Activated T-cell treated with anti-CD3 and anti-CD28 coated beads for 48 hours (primary cell): ENCODE measurements at places on chromosomes 6 and 20.

GRCh38 chr6:17820055-17820454 lies 113.3 kb upstream of the NUP153 start:
- DNase-seq = no peak

DNA sequence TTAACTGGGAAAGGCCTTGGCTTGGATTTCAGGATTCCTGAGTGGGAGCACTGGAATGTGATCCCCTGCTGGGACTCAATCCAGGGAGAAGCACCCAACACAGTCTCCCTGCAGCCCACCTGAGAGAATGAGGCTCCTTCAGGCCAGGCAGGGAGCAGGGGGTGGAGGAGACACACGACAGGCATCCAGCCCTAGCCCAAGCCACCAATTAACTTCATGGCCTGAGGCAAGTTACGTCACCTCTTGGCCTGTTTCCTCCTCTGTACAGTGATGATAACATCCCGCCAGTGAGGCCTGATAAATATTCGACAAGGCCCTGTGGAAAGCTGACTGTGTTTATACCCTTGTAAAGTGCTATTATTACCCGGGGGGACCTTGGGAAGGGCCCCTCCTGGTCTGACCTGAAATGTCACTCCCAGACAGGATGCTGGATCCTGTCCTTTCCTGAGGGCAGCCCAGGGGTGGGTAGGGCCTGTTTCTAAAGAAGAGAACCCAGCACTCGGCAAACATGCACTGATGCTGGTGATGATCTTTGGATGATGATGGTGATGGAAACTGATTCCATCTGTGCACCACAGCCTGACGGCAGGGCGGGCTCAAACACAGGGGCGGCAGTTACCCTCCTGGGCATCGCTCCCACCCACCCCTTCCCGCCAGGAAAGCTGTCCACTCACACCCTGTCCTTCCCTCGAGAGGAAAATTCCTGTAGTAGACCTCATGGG lies 12.4 kb downstream of the FRS3 start:
- no peak for DNase-seq

DNA sequence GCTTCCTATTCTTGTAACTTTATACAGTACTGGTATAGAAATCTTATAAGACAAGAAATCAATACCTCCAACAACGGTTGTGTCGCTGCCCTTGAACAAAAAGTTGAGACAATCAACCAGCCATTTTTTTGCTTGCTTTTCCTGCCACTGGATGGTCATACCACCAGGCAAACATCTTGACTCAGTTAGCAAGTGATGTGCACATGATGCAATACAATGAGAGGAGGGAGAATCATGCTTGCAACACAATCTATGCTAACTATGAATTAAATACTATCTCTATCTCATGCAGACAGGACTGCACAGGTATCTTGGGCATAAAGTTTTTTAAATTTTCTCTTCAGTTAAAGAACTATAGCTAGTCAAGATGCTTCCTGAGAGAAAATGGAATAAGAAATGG lies 877.7 kb upstream of the CITED2 start:
- no peak for DNase-seq

- DNase-seq = no peak
These were observed 304.1 kb downstream of the LAMA2 start for GRCh38 chr6:129186988-129187387.

- DNase-seq = no peak
These were observed 18.8 kb downstream of the MAP3K4 start for GRCh38 chr6:161010418-161010817.

DNA sequence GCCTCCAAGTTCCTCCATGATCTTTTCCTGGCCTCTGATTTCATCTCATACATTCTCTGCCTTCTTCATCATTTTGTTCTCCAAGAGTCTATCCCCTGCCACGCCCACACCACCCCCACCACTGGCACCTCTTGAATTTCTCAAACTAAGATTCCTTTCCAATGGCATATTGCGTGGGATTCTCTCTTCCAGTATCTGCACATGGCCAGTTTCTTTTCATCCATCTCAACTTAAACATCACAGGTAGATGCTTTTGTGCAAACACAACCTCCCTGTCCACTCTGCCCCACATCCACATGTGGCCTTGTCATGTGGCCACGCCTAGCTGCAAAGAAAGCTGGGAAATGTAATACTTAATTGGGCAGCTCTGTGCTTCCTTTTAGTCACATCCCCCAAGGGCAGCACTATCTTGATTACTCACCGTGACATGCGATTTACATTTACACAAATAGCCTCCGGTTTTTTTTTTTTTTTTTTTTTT lies 33.4 kb upstream of the ZMYND8 start:
- DNase-seq = no peak

DNA sequence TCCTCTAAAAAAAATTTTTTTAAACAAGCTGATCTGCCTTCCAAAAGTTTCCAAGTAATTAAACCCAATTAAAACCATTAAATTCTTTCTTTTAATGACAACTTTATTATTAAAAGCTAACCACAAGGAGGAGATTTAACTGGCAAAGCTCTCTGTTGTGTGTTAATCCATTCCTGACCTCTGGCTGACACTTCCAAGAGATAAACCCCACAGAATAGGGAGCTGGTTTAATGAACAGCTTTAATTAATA lies 230.8 kb downstream of the EYA2 start:
- DNase-seq = no peak

DNA sequence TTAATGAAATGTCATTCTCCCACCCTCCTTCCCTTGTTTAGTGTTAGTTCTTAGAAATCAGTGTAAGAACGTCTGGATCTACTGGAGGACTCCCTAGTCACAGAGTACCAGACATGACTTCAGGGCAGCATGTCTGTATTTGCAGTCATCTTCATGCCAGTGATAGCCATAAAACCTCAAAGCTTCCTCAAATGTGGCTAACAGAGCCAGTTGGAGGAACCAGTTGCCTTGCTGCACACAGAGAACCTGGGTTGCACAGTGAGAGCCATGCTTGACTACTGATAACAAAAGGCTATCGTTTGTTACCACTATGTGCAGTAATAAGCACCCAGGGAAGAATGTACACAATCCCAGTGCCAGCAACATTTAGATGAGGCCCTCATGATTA lies 20.1 kb downstream of the NT5E start:
- DNase-seq = no peak

GRCh38 chr6:135474362-135474761 lies 23.2 kb downstream of the AHI1 start:
- DNase-seq = no peak

DNA sequence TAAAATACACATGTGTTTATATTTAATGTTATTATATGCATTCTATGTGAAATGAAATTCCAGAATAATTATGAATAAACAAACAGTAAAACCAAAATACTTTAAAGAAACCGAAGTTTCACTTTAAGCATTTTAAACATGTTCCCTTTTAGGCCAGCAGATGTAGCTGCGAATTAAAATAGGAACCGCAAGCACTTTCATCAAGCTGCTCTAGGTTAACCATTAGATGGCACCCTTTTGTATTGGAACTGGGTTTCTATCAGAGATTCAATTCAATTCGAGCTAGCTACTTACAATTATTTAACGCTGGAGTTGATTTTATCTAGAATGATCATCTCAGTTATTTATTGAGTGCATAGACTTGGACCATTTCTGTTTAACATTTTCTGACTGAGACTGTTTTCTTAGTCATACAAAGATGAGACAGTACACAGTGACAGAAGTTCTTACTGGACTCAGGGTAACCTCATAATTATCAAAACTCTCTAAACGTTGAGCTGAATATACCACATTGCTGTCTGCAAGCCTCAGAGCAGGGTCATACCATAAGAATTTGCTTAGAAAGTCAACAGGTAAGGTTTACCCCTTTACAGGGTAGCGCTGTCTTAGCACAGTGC lies 8.5 kb downstream of the TMEM242 start:
- no peak for DNase-seq

DNA sequence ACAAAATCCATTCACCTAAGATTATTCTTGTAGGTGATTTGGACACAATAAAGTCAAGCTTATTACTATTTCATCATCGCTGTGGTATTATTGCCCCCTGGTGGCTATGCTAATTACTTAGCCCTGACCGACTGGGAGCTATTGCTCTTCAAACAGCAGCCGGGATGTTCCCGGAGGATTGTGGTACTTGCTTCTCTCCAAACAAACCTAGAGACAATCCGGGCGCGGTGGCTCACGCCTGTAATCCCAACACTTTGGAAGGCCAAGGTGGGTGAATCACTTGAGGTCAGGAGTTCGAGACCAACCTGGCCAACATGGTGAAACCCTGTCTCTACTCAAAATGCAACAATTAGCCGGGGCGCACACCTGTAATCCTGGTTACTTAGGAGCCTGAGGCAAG lies 15.4 kb upstream of the STMND1 start:
- peak; percentile 3 for DNase-seq

DNA sequence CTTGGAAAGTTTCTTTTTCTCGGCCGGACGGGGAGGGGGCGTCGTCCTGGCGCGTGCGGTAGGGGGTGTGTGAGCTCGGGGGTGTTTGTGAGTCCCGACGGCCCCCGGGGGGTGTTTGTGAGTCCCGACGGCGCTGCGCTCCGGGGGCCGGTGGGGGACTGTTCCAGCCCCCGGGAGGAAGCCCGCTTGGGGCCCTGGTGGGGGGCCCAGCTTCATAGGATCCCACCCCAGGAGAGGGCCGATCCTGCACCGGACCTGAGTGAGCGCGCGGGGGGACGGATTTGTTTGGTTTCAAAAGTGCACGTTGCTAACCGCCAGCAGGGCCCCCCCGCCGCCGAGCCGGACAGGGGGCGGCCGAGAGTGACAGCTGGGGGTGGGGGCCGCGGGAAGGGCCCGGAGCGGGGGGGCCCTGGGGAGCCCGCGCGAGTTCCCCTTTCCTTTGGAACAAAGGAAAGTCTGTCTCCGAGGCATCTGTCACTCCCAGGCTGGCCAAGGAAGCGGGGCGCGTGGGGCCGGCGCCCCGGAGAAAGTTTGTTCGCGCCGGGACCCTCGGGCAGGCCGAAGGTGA lies 485 bp downstream of the TGIF2 start:
- no peak for DNase-seq

DNA sequence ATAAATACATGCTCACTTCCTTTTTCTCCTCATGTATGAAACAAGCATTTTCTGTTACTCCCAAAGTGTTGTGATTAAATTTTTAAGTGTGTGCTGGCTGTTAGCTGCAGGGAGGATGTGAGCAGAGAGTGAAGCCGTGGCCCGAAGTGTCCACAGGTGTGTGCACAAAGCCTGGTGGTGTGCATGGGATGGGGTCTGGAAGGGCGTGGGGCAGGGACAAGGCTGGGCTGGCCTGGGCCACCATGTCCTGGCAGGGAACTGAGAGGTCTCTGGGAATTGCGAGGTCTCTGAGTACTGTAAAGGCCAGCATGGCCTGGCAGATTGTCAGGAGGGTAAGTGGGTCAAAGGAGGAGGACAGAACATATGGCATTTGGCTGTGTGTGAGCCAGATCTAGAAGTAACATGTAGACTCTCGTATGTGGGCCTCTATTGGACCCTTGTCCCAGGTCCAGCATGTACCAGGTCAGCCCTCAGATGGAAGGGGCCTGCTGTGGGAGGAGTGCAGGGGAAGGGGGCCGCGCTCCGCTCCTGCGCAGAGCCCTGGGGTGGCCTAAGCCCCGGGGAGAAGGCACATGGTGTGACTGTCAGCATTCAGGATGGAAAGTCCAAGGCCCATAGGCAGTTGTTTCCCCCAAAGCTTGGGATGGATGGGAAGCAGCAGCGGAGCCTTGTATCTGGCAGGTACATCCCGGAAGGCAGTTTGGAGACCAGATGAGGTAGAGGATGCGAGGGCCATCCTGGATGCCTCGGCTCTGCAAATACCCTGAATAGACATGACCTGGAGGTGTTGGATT lies 45.1 kb upstream of the PHACTR3 start:
- DNase-seq = no peak

- no peak for DNase-seq
These were observed 19.9 kb downstream of the TGM2 start for GRCh38 chr20:38144974-38145728.

- DNase-seq = no peak
These were observed 133.0 kb downstream of the CD83 start for GRCh38 chr6:14250573-14250972.

DNA sequence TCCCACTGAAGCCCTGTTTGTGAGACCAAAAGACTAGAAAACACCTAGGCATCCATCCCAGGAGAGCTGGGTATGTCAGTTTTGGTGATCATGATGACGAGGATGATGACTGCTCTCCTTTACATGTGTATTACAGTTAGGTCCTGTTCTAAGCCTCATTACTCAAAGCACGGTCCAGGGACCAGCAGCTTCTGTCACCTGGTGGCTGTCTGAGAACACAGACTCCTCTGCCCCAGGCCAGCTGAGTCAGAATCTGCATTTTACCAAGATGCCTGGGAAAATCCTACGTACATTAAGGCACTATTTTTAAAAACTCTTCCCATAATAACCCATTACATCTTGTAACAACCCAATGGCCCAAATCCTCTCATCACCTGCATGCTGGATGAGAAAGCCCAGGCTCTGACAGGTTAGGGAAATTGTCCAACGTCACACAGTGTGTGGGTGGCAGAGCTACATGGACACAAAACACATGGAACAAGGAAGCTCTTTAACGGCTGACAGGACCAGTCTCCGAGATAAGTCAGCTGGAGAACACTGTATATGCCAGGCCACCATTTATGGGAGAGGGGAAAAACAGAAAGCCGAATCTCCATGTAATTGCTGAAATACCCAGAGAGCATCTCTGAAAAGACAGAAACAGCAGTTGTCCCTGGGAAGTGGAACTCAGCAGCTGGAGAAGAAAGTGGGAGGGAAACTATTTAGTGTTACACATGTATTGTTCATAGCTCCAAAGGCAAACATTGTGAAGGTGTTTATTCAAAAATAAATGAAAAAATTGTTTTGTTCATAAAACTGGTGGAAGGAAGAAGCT lies 65.4 kb downstream of the BMP7 start:
- no peak for DNase-seq

DNA sequence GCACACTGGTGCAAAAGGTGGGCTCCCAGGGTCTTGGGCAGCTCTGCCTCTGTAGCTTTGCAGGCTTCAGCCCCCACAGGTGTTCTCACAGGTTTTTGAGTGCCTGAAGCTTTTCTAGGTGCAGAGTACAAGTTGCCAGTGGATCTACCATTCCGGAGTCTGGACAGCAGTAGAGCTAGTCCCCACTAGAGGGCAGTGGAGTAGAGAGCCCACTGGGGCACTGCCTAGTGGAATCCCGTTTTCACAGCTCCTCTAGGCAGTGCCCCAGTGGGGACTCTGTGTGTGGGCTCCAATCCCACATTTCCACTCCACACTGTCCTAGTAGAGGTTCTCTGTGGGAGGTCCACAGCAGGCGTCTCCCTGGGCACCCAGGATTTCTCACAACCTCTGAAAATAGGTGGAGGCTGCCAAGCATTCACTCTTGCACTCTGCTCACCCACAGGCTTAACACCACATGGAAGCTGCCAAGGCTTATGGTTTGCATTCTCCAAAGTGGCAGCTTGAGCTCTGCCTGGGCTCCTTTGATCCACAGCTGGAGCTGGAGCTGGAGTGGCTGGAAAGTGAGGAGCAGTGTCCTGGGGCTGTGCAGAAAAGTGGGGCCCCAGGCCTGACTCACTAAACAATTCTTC lies 86.3 kb upstream of the PROKR2 start:
- DNase-seq = peak; percentile 15

- no peak for DNase-seq
These were observed 17.3 kb downstream of the STX7 start for GRCh38 chr6:132495604-132496079.

GRCh38 chr6:35048631-35049083 lies 92.5 kb downstream of the TCP11 start:
- no peak for DNase-seq

GRCh38 chr6:303948-304558 lies 11.8 kb downstream of the DUSP22 start:
- no peak for DNase-seq
